Sciatic nerve (tissue), 2 donors: ENCODE measurements at places on chromosomes 6 and 20. TPM values are rescaled to one million over a fixed set of nuclear protein-coding genes. Genes with fewer than 3 reads are reported as not detected.
A peak's percentile ranks its signal among the peaks of the same experiment; 100 is the strongest.

- DNase-seq: no peak
Observed at GRCh38 chr6:100155141-100155540, 161.1 kb upstream of the MCHR2 start.

DNA sequence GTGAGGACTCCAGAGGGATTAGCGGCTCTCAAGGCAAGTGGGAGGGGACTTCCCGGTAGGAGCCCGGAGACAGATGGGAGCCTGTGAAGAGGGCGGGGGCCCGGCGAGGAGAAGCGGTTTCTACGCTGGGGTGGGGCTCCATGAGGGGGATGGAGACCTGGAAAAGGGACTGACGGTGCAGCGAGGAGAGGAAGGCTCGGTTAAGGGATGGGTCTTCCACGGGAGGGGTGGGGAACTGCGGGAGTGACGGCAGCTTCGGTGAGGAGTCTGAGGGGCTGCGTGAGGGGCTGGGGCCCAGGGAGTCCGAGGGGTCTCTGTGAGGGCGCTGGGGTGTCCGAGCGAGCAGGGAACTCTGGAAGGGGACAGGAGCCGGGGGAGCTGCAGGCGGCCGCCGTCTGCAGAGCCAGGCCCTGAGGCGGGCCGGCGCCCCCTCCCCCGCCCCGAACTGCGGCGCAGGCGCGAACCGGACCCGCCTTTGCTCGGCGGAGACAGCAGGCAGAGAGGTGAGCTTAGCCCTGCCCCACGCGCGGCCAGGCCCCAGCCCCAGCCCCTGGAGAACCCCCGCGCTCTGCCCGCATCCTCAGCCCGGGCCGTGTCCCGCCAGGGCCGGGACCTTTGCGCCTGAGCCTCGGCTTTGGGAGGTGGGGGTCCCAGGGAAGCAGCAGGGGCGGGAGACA lies at the start of gene NRSN2:
Gene NRSN2, plus strand, starts transcription at position 472 of the 677 bp plus-strand sequence. CDS start 2,533 bp downstream, outside the sequence.
- peak; percentile 82 for DNase-seq

DNA sequence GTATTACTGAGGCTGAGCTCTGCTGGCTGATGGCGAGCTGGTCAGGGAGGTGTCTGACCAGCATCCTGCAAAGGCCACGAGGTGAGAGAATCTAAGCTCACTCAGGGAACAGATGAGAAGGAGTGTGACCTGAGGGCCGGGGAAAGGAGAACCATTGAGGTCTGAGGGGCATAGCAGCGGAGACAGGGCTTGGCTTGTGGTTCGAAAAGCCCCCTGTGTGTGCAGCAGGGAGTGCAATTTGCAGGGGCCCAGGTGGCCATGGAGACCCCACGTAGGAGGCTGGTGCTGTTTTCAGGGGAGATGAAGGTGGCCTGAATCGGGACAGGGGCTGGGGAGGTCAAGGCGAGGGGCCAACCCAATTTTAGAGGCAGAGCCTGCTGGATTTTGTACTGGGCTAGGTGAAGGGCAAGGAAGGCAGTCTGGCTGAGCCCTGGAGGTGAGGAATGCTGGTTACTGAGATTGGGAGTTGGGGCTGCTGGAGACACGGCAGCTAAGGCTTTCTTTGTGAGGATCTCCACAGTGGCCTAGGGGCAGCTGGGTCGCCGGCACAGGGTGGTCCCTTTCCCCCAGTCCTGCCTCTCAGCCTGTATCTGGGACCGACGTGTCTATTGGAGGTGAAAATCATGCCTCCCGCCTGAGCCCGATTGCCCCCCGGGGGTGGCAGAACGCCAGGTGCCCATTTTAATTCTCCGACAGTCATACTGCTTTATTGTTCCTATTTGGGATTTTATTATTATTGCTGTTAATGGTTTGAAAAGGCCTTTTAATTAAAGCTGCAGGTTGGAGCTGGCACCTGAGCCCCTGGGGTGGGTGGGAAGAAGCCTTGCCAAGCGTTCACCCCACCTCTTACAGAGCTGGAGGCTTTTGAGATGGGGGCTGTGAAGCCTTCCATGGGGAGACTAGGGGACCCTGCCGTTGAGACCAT lies 28.4 kb downstream of the DLGAP4 start:
- DNase-seq: no peak

DNA sequence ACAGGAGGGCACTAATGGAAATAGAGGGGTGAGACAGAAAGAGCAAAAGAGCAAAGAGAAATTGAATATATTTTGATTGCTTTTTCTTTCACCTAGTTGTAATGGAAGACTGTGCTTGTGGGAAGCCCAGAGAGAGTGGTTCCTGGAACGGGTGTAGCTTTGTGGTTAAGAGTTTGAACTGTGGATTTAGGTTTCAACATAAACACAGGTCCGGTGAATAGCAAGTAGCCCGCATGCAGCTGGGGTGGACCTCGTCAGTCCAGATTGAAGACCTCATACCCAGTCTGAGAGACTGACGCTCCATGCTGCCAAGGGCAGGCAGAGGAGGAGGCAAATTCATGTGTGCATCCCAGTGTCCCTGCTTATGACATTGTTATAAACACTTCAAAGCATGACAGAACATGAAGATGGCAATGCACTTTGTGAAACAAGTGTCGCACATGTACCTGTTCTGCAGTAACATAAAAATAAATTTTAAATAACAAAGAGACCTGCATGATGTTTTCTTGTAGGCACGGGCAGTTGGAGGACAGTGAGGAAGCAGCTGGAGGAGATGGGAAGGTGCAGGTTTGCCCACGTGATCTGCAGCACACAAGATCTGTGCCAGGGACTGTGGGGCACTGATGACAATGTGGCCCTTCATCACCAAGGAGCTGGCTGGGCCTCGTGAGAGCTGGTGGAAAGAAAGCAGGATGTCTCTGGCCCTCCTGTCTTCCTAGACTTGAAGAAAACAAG lies 220.5 kb upstream of the SSTR4 start:
- DNase-seq: no peak

GRCh38 chr20:15022921-15023320 lies 685.5 kb upstream of the FLRT3 start:
- DNase-seq: no peak

DNA sequence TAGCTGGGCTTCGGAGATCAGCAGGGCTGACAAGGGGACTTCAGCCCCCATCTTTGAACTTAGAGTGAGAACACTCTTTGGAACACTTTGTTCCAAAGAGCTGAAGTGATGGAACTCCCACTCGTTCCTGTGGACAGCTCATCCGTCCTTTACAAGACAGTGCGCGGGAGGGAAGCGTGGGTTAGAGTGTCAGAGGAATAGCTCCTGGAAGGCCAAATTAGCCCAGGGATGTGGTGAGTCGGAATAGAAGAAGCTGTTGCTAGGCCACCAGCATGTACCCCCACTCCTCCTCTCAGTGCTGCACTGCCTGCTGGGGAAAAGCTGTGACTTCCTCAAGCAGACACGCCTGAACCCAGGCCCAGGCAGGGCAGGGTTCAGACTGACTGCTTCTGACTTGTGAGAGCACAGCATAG lies 1.7 kb downstream of the SDCBP2 start:
- peak; percentile 56 for DNase-seq

- DNase-seq: no peak
Observed at GRCh38 chr20:41996951-41997350, 378.8 kb upstream of the CHD6 start.

DNA sequence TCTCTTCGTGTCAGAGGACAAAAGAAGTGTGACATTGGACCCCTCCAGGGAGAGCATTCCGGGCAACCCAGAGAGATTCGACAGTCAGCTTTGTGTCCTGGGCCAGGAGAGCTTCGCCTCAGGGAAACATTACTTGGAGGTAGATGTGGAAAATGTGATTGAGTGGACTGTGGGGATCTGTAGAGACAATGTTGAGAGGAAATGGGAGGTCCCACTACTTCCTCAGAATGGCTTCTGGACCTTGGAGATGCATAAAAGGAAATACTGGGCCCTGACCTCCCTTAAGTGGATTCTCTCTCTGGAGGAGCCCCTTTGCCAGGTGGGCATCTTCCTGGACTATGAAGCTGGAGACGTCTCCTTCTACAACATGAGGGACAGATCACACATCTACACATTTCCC lies 9.5 kb upstream of the BTN3A3 start:
- DNase-seq: no peak

GRCh38 chr20:47703748-47704147 lies 81.5 kb downstream of the SULF2 start:
- DNase-seq: no peak

The CGA gene
- not detected for total RNA-seq

The PRSS16 gene
- total RNA-seq: 0.67 TPM

The OPRL1 gene
- total RNA-seq: 1.0 TPM

The ULBP1 gene
- total RNA-seq: not detected

The PRICKLE4 gene
- 9.0 TPM for total RNA-seq

The B3GALT4 gene
- total RNA-seq: 14.8 TPM

The COL21A1 gene
- total RNA-seq: 31.4 TPM

The HCRTR2 gene
- total RNA-seq: not detected
